OCI-LY7 (cell line): ENCODE measurements at places on chromosomes 4 and X.

- no peak for DNase-seq
Measured at GRCh38 chr4:16464651-16465050, 238.4 kb upstream of the TAPT1 start.

DNA sequence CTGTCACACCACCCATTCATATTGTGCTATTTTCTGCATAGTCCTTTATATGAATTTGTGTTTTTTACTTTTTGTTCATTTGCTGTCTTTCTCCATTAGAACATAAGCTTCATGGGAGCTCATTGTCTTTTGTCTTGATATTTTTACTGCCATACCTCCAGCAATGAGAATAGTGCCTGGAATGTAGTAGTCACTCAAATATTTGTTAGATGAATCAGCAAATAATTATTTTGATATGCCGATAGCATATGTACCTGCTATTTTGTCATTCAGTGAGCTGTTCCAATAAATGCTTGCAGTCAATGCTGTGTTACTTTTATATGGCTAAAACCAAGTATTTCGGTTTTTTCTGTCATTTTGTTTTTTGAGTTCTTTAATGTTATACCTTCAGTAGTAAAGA is 43.5 kb upstream of the SLC25A31 start:
- DNase-seq, result no peak

GRCh38 chr4:84699001-84699671 is 116.2 kb downstream of the CDS1 start:
- DNase-seq, result no peak

GRCh38 chr4:52259978-52260377 is 208.9 kb downstream of the SPATA18 start:
- no peak for DNase-seq

GRCh38 chr4:79334783-79335182 is 8.9 kb upstream of the NAA11 start:
- no peak for DNase-seq

- no peak for DNase-seq
Measured at GRCh38 chrX:20132666-20133065, 9.0 kb downstream of the EIF1AX start.

- no peak for DNase-seq
Measured at GRCh38 chr4:3420956-3421355, 20.8 kb upstream of the HGFAC start.

DNA sequence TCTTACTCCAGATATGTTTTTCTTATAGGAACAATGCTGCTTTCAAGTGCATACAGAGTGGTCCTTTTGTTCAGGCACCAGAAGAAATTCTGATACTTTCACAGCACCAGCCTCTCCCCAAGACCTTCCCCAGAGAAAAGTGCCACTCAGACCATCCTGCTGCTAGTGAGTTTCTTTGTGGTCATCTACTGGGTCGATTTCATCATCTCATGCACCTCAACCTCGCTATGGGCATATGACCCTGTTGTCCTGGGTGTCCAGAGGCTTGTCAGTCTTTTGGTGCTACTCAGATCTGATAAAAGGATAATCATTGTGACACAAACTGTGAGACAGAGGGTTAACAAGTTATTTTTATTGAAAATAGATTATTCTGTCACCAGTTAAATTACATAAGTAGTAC is 39.5 kb downstream of the WDR13 start:
- DNase-seq, result no peak

DNA sequence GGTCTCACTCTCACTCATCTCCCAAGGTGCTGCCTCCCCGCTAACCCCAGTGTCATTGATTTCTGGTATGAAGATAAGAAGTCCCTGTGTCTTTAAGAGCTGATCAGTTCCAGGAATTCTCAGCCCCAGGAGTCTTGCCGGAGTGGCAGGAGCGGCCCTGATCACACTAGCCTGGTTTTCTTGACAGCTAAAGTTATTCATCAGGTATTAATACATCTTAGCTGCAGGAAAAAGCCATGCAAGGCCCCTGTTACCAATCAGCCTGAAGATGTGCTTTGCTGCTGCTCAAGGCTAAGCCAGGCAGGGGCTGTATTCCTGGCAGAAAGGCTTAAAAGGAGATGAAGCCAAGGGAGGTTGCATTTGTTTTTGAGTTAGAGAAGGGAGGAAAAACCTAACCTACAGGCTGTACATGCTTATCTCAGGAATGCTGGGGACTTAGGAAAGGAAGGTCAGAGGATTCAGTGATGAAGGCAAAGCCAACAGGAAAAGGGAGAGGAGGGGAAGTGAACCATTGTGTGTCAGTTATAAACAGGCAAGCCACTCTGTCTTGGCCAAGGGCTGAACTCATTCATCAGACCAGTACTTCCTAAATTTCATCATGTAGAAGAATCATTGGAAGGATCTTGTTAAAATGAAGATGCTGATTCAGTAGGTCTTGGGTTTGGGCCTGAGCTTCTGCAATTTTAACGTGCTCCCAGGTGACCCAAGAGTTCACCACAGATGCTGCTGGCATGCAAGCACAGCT is 8.6 kb downstream of the SRPX start:
- no peak for DNase-seq

GRCh38 chr4:123120473-123120872 is 198.1 kb upstream of the NUDT6 start:
- DNase-seq, result no peak

DNA sequence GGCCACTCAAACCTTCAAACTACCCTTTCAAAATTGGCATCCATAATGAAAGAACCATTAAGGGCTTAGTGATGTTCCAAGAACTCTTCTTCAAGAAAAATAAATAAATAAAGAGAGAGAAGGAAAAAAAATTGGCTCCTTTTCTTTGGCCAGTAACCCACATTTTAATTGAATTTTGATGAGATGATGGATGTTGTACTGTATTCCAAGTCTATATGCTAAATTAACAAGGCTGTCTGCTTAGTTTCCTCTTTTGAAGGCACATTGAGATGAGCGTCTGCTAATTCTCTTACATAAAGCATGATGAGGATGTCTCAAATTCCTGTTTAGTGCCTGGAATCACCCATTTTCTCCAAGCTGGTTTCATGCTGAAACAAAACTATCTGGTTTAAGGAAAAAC is 33.4 kb downstream of the PHOX2B start:
- no peak for DNase-seq

- no peak for DNase-seq
Measured at GRCh38 chr4:79653871-79654270, 245.8 kb upstream of the GK2 start.

- DNase-seq, result no peak
Measured at GRCh38 chrX:18065956-18066355, 154.7 kb downstream of the BEND2 start.

DNA sequence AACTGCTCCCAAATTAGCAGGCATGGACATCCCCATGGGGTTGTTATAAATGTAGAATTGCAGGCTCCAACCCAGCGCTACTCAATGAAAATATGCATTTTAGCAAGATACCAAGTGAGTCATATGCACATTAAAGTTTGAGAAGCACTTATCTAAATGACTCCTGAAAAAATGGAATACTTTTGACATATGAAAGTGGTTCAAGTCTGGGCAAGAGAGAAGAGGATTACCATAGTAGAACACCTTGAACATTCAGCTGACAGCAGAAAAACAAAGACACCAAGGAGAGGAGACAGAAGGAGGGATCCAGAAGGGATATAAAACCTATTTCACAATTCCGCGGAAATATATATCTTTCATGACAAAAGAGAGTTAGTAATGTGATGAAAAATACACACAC is 63.2 kb upstream of the CT83 start:
- no peak for DNase-seq

DNA sequence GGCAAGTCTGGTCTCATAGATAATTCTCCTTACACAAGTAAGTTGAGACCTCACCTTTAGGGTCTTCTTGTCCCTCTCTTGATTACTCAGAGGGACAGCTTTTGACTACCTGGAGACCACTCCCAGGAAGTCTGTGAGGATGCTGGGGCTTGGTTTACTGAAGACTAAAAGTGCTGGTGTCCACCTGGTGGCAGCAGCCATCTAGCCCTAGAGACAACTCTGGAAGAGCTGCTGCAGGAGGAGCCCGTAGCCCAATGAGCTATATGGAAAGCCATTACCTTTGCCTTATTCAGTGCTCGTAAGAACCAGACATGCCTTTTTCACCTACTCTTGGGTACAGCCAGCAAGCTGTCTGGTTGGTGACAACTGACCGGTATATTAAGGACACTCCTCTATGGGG is 7.3 kb downstream of the FGFBP2 start:
- peak; percentile 15 for DNase-seq
